DMS 273 treated with DMSO at 0.1 percent for 48 hours (cell line): ENCODE measurements at places on chromosomes 16 and 17.

DNA sequence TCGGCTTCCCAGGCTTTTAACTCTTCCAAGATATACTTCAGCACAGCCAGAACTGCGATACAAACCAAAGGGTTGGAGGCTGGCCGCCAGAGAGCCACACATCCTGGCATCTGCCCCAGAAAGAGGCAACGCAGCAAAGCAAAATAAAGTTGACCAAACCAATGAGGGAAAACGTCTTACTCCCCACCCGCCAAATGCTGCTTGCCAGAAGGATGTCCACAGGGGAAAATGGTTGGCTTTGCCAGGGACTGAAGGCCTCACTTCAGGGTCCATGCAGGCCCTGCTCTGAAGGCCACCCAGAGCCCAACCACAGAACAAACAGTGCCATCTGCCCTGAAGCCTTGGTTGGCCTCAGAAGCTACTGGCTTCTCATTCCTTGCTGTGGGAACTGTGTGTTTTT, 15.0 kb downstream of the CACNG1 start:
- DNase-seq: no peak

DNA sequence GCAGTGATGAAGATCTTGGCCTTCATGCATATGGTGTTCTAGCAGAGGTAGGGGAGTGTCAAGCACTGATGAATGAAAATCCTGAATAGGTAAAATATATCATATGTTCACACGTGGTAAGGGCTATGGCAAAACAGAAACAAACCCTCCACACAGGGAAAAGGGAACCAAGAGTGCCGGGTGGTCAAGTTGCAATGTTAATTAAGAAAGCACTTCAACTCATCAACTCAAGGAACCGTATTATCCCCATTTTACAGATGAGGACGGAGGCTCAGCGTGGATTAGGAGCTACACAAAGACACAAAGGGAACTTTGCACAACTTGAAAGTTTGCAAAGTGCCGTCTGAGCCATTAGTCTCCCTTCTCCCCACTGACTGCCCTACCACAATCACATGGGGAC, 28.1 kb upstream of the MEOX1 start:
- DNase-seq: no peak

GRCh38 chr17:78154903-78155811, 9.0 kb downstream of the C17orf99 start:
- DNase-seq: no peak

GRCh38 chr17:37388266-37388665, 12.5 kb downstream of the C17orf78 start:
- no peak for DNase-seq

GRCh38 chr17:78142119-78142861, 3.9 kb upstream of the C17orf99 start:
- DNase-seq: no peak

DNA sequence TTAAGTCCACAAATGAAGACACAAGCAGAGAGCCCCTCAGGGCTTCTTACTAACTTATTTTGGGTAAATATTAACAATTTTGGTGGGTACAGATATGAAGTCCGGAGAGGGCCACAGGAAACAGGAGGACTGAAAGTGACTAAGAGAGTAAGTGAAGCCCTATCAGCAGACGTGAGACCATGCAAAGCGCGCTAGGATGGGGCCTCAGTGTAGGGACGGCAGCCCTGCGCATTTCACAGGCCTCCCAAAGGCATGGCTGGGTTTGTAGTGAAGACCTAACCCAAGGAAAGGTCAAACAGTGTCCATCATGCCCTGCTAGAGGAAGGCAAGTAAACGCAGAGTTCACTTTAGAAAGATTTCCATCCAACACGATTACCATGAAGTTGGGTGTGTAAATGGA, 60.0 kb upstream of the SREBF1 start:
- DNase-seq: no peak

- DNase-seq: no peak
Measured at GRCh38 chr17:16593356-16594102, 24.5 kb upstream of the ZNF287 start.

GRCh38 chr17:44277976-44278375, 10.0 kb upstream of the SLC4A1 start:
- no peak for DNase-seq

GRCh38 chr17:73452009-73452408, 140.2 kb upstream of the CDC42EP4 start:
- no peak for DNase-seq

DNA sequence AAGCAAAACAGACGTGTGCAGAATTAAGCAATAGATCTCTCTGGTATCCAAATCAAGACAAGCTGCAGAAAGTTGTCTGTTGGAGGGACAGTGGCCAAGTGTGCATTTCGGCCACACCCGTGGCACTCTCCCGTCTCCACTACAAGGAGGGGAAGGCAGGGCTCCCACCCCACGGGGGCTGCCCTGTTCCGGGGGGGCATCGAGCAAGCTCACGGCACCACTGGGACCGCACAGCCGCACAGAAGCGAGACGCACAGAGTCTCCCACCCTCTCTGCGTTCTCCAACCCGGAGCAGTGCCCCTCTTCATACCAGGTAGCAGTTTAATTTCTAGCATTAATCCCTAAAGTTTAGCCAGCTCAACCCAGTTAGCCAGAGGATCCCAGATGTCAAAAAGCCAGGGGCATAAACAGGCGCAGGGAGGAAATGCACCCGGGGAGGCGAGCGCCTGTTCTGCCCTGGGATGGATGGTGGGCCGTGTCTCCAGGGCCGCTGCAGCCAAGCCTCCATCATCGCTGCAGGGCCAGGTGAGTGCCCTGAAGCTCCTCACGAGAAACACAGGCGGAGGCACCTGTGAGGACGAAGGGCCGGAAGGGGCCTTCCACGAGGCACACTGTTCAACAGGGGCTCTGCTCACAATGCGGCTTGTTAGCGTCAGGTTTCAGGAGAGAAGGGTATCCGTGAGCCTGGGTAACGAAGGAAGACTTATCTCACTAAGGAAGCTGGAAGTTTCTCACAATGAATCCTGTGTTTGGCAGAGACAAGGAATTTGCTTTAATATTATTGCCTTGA, 42.1 kb upstream of the METRNL start:
- DNase-seq: no peak

DNA sequence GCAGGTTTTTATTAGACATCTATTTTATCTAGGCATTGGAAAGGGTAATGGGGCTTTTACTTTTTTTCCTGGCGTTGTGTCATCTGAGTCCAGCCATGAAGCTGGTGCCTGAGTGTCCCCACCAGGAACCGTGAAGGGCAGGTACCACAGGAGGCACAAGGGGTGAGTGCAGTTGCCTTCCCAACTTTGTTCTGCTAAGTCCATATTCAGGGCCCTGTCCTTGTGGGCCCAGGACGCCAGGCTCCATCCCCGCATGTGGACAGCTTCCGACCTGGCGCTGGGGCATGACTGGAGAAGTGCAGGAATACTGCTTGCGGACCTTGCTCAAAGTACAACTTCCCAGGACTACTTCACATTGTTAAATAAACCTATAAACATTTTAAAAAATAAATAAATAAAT, 60.6 kb downstream of the KPNA2 start:
- DNase-seq: no peak

DNA sequence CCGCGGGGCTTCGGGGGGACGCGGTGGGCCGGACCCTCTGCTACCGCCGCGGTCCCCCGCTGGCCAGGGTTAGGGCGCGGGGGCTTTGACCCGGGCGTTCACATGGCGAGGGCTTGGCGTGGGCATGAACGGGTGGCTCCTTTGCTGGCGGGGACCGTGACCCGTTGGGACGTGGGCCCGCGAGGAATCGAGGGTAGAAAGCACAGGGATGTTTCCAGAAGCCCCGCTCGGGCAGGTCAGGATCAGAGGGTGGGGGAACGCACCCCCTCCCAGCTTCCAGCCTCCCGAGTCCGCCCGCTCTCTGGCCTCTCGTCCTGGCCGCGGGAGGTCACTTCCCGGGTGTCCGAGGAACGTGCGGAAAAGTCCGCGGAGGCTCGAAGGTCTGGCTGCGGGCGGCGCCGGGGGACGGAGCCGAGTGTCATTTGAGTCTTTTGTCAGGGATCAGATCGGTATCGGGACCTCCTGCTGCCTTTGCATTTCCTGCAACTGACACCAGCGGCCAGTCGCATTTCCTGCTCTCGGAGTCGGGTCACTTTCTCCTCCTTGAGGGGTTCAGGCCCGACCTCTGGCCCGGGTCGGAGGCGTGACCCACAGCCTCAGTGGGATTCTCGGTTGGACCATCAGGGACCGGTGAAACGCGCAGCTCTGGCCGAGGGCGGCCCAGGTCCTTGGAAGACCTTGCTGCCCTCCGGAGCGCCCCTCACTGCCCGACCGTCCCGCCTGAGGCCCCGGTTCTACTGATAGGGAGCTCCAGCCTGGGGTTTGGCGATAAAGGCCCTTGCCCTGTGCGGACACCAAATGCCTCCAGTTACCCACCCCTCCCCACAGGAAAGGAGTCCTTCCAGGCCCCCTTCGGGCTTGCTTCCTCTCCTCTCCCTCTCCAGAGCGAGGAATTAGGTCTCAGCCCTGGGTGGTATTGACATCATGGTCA, 702 bp upstream of the WNT3 start:
- DNase-seq: no peak

GRCh38 chr17:76501018-76501826, at the start of gene RHBDF2:
RHBDF2 (minus strand) TSS chr17:76501423; CDS start chr17:76481524, 19,899 bp downstream.
- peak; percentile 18 for DNase-seq

DNA sequence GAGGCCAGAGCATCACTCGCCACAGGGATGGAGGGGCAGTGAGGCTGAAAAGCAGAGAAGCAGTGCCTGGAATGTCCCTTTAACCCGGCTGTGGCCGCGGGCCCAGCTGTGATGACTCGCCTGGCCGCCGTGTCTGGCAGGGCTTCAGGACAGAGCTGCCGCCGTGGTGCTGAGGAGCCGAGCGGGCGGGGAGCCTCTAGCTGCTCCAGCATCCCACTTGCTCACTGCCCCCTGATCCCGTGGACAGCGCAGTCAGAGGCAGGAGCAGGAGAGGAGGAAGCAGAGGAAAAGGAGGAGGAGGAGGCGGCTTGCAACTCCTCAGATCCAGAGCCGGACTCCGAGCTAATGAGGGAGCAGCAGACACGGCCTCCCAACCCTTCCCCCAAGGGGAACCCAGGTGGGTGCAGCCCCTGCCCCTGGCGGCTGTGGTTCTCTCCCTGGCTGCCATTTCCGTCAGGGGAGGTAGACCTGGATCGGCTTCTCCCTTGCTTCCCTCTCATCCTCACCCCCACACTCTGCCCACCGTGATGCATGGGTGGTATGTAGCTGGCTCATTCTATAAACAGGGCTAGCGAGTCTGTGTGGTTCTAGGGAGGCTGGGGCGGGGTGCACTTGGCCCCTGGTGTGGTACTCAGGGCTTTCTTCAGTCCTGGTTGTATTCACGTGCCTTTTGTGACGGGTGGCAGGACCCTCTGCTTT, 165.7 kb downstream of the CMIP start:
- no peak for DNase-seq

- DNase-seq: no peak
Measured at GRCh38 chr17:57540596-57540995, 204.5 kb downstream of the CCDC182 start.

DNA sequence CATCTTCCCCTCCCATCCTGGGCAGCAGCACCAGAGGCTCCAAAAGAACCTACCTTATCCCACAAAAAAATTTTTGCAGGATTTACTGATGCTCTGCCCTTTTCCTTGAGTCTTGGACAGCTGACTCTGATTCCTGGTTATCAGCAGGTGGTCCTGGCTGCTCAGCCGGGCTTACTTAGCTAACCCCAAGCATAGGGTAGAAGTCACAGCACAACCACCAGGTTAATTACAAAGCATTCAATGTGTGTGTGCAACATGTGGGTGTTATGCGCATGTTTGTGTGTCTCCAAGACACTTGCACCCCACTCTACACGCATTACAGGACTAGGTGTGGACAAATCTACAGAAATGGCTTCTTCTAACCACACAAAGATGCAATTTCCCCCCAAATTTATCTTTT, 36.3 kb downstream of the PECAM1 start:
- peak; percentile 32 for DNase-seq

DNA sequence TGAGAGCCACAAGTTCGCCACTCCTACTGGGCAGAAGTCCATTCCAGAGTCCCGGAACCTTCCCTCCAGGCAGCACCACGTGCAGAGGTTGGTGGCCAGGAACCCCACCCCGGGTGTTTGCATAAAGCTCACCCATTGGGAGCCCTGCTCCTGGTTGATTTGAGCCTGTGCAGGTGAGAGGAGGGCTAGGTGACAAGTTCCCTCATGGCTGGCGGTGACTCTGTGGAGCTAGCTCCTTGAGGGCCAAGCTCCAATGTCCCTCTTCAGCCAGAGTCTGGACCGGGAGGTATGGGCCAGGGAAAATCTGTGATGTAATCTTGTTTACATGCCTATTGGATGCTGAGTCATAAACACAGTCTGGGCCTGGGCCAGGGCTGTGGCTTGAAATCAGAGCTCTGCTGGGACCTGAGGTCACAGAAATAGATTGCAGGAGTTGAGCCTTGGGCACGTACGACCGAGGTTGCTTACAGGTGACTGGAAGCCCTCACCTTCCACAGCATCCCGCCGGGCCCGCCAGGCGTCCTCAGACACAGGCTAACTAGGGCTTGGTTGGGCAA, 118.9 kb downstream of the AATF start:
- DNase-seq: no peak

GRCh38 chr16:61798741-61799140, 237.5 kb downstream of the CDH8 start:
- no peak for DNase-seq

- no peak for DNase-seq
Measured at GRCh38 chr17:29663155-29663554, 40.4 kb upstream of the CORO6 start.

DNA sequence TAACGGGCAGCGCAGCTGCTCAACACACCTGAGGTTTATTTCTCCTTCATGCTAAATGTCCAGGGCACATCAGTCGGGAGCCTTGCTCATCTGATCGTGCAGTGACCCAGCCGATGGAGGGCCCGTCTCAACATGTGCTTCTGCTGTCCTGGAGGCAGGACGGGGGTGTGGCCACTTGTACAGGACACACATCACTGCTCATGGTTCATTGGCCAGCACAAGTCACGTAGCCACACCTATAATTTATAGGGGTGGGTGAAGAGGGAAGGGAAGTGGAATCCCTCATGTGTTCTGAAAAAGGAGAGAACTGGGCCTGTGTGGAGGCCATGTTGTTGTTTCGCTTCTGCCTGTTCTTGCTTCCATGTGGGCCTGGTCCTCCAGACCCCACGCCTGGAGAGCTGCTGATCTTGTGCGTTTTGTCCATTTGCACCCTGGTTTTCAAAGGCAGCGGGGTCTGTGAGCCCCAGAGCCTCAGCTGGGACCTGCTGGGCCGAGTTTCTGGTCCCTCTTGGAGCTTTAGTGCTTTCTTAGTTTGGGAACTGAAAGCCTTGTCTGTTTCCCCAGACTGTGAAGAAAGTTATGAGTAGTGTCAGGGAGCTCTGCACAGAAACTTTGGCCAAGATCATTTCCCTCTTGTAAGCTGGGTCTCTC, 60.5 kb downstream of the CMIP start:
- DNase-seq: no peak
